ENCODE measurements at places on chromosomes 13 and 19.

- DNase-seq = no peak
These were observed 20.6 kb downstream of the KLF5 start for GRCh38 chr13:73079359-73079758.

DNA sequence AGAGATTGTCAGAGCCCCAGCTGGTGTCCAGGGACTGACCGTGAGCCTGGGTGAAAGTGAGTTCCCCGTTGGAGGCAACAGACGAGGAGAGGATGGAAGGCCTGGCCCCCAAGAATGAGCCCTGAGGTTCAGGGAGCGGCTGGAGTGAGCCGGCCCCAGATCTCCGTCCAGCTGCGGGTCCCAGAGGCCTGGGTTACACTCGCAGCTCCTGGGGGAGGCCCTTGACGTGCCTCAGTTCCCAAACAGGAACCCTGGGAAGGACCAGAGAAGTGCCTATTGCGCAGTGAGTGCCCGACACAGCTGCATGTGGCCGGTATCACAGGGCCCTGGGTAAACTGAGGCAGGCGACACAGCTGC, 1.1 kb upstream of the ELANE start:
- no peak for DNase-seq

GRCh38 chr13:84927442-84928169, 871.6 kb downstream of the SLITRK6 start:
- no peak for DNase-seq

DNA sequence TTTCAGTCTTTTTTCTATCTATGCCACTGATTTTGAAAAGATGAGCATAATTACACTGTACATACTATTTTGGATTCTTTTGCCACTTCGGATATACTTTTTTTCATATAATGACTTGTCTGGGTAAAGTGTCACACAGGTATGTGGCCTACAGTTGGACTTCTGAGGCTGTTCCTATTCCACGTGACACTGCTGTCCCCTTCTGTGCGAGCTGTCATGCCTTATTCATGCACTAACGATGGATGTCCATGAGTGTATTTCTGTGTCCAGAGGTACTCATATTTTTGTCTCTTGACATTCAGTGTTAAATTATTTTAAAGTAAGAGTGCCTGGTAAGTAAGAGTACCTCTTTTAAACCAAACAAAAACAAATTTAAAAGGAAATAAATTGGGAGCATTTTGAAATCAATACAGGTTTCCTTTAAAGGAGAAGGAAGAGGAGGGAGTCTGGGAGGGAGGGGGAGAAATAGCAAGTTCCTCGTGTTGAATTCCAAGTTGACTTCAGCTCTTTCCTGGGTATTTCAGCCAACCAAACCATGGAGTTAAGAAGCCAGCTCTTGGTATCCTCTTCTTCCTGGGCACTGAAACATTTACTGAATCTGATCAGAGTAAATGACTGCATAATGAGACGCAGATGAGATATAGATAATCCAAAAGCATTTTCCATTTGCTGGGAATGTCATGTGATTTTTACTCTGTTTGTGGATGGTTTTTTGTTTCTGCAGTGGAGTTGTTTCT, 61.3 kb downstream of the TNFRSF19 start:
- DNase-seq = no peak

DNA sequence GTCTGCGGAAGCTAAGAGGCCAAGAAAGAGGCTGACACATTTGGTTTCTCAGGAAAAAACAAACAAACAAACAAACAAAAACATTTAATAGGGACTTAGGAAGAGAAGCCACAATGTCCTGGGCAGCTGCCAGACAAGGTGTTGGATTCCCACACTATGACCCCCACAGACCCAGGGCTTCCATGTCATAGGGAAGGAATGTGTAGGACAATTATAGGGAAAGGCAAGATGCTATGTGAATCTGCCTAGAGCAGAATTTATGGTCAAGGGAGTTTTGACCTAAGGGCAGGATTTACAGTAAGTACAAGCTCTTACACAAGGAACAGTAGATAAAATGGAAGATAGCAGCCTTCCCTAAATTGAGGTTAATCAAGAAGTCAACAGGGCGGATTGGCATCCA, 9.1 kb upstream of the CDADC1 start:
- DNase-seq = no peak

- no peak for DNase-seq
These were observed 8.6 kb upstream of the CEACAM6 start for GRCh38 chr19:41746593-41747227.

All from stimulated activated CD8-positive, alpha-beta memory T cell treated with anti-CD3 and anti-CD28 coated beads, Interleukin-15, amount 100 ng/mL, for 48 hours (primary cell).